Right lobe of liver (tissue), 6 donors: ENCODE measurements at places on chromosomes 1 and 21. TPM values are rescaled to one million over a fixed set of nuclear protein-coding genes. Genes with fewer than 3 reads are reported as not detected.

GRCh38 chr1:40395190-40396175 is 22.0 kb downstream of the SMAP2 start:
- H3K27me3 ChIP-seq: no peaks in the 10 kb centered on the region
- peaks cover 43% of the 10 kb centered on the region for H3K4me1 ChIP-seq
- no peak for DNase-seq
- H3K27ac ChIP-seq: peak overlapping the region; percentile 27
- H3K4me3 ChIP-seq: no peak overlapping the region
- no peaks in the 10 kb centered on the region for H3K36me3 ChIP-seq

- DNase-seq: no peak
- H3K27me3 ChIP-seq: no peaks in the 10 kb centered on the region
- H3K4me3 ChIP-seq: no peak overlapping the region
These were observed 20.5 kb downstream of the ELAPOR1 start for GRCh38 chr1:109134423-109134822.

DNA sequence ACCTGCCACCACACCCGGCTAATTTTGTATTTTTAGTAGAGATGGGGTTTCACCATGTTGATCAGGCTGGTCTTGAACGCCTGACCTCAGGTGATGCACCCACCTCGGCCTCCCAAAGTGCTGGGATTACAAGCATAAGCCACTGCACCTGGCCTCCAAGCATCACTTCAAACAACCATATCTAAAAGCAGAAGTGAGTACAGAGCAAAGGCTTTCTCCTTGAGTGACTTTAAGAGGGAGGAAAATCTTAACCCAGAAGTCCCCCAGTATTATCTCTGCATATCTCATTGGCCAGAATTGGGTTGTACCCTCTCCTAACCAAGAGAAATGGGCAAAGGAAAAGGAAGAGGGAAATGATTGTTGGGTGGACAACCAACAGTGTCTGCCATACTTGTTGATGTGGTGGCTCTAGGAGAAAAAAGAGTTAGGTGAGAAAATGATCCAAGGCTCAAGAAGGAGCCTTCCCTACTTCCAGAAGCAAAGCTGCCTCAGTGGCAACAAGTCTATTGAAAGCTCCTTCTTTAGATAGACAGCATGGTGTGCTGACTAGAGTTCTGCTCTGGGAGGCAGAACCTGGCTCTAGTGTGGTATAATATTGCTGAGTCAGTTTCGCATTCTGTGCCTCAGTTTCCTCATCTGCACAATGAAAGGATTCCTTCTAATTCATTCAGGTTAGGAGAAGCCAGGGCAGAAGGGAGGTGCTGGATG is 16.8 kb upstream of the FOXE3 start:
- H3K4me1 ChIP-seq: no peaks in the 10 kb centered on the region
- H3K27ac ChIP-seq: no peak overlapping the region
- no peak for DNase-seq
- H3K27me3 ChIP-seq: no peaks in the 10 kb centered on the region

DNA sequence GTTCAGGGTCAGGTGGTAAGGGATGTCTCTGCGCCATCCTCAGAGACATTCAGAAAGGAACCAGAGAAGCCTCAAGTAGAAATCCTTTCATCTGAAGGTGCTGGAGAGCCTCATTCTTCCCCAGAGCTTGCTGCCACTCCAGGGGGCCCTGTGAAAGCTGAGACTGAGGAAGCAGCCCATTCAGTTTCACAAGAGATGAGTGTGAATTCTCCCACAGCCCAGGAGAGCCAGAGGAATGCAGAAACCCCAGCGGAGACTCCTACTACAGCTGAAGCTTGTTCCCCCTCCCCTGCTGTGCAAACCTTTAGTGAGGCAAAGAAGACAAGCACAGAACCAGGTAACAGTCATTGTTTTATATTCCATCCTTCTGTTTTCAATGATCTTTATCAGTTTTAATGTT is 38.7 kb downstream of the ZBTB40 start:
- DNase-seq: no peak
- H3K4me3 ChIP-seq: no peak overlapping the region
- no peak overlapping the region for H3K27ac ChIP-seq
- H3K36me3 ChIP-seq: peaks cover 7% of the 10 kb centered on the region

DNA sequence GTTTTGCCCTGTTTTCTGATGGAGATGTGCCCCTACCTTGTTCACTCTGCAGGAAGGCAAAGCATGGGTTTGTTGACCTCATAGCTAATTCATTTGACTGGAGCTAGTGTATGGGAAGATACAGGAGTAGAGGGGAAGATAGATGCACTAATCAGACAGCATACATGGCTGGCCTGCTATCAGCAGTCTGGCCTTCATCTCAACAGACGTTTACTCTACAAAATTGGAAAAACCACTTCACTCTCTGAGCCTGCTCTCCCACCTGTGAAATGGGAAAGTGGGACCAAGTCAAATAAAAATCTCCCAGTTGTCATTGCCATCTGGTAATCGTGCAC is 235.2 kb upstream of the RAB4A start:
- no peaks in the 10 kb centered on the region for H3K36me3 ChIP-seq
- H3K27ac ChIP-seq: no peak overlapping the region
- DNase-seq: no peak
- H3K4me1 ChIP-seq: no peaks in the 10 kb centered on the region

- no peaks in the 10 kb centered on the region for H3K27me3 ChIP-seq
- H3K36me3 ChIP-seq: no peaks in the 10 kb centered on the region
- no peak overlapping the region for H3K4me3 ChIP-seq
- no peaks in the 10 kb centered on the region for H3K4me1 ChIP-seq
- H3K27ac ChIP-seq: no peak overlapping the region
These were observed 2.7 kb downstream of the COL24A1 start for GRCh38 chr1:86153836-86154235.

DNA sequence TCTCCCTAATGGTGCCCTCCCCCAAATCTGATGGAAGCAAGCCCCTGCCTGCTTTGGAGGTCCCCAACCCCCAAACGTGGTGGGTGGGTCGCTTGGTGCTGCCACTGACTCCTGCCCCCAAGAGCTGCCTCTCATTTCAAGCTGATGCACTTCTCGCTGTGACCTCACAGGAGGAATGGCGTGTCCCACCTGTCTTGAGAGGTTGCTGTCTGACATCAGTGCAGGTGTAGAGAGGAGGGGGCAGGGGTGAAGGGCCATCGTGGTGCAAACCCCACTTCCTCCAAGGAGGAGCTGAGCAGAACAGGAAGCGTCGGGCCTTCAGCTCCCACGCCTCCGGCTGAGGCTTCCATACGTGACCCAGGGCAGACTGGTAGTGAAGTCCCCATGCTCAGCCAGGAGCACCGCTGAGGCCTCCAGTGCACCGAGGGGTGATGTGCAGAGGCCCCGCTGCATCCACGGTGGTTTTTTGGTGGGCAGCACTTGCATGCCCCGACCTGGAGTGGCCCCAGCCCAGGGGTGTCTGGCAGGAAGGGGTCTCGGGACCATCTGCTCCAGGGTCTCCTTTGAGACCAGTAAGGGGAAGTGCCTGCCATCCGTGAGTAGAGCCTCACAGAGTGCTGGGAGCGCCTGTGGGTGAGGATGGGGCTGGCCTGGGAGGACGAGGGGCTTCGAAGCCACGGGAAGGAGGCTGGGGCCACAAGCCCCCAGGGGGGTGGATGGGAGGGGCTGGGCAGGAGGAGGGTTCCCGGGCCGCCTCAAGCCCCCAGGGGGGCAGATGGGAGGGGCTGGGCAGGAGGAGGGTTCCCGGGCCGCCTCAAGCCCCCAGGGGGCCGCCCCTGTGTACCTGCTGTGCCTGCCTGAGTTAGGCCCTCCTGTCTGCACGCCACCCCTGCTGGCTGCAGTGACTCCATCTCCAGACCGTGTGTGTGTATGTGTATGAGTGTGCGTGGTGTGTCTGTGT is 39.8 kb downstream of the WDR4 start:
- peaks cover 3% of the 10 kb centered on the region for H3K4me1 ChIP-seq
- H3K27me3 ChIP-seq: no peaks in the 10 kb centered on the region
- H3K36me3 ChIP-seq: no peaks in the 10 kb centered on the region
- peak; percentile 52 for DNase-seq
- H3K4me3 ChIP-seq: no peak overlapping the region

GRCh38 chr1:171280599-171280998 is 32.3 kb downstream of the FMO1 start:
- no peak for DNase-seq
- H3K4me3 ChIP-seq: no peak overlapping the region
- no peak overlapping the region for H3K27ac ChIP-seq
- H3K4me1 ChIP-seq: no peaks in the 10 kb centered on the region

- DNase-seq: no peak
- H3K4me1 ChIP-seq: no peaks in the 10 kb centered on the region
- H3K27me3 ChIP-seq: no peaks in the 10 kb centered on the region
- H3K27ac ChIP-seq: no peak overlapping the region
These were observed 167.1 kb upstream of the PLD5 start for GRCh38 chr1:242691610-242691945.

DNA sequence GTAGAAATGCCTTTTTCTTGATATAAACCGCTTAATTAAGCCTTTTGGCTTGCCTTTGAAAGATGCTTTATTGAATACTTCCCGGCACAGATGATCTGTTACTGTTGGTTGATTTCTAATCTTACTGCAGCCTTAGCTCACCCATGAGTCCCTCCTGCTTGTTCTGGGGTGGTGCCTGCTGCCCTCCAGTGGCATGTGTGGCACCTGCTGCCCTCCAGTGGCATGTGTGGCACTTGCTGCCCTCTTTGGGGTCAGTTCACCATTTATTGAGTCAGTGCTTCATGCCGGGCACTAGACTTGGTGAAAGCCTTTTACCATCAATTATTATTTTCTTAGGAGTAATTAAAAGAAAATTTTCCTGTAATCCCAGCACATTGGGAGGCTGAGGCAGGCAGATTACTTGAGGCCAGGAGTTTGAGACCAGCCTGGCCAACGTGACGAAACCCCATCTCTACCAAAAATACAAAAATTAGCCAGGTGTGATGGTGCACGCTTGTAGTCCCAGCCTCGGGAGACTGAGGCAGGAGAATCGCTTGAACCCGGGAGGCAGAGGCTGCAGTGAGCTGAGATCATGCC is 54.3 kb downstream of the ADARB1 start:
- no peaks in the 10 kb centered on the region for H3K27me3 ChIP-seq
- peak; percentile 78 for DNase-seq
- H3K4me3 ChIP-seq: no peak overlapping the region
- no peak overlapping the region for H3K27ac ChIP-seq

DNA sequence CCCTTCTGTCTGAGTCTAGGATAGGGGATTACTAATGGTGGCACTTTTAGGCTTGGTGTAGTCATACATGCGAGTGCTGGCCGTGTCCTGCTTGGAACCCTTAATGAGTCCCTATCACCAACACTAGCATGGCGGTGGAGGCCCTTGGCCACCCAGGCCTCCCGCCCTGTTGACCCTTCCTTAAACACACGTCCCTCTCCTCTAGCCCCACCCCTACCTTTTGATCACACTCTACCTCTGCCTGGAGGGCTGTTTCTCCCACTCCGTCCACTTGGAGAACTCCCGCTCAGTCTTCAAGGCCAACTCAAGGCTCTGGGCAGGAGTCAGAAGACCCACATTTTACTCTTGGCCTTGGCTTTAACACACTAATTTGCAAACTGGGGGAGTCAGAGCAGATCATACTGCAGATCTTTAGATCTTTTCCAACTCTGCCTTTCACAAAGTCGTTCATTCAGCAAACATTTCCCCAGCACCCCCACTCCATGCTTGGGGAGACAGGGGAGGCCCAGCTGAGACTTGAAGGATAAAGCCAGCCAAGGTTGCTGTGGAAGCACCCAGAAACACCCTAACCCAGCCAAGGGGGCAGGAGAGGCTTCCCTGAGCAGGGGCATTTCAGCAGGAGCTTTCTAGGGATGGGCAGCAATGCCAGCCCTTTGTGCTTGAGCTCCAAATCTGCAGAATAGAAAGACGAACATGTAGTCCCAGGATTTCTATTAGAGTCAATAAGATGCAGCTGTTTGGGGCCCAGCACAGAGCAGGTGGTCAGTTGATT is 1.9 kb downstream of the PODN start:
- H3K4me3 ChIP-seq: no peak overlapping the region
- H3K27ac ChIP-seq: no peak overlapping the region
- no peaks in the 10 kb centered on the region for H3K27me3 ChIP-seq
- H3K36me3 ChIP-seq: no peaks in the 10 kb centered on the region

DNA sequence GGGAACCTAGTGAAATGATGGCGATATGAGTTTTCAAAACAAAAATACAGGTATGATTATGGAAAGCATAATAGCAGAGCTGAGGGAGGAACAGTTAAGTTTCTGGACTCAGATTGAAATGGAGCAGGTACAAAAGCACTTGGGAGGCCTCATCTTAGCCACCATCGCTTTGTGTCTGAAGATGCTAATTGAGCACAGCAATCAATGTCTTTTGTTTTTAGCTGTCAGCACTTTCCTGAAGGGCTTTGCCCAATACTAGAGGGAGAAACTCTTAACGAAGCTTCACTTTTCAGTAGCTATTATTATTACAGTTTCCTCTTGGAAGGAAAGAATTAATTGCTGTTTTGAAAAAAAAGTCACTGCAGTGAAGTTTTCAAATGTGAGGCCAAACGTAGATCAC is 348.7 kb downstream of the RWDD3 start:
- no peak overlapping the region for H3K4me3 ChIP-seq
- no peaks in the 10 kb centered on the region for H3K27me3 ChIP-seq
- no peak overlapping the region for H3K27ac ChIP-seq
- no peaks in the 10 kb centered on the region for H3K4me1 ChIP-seq

- no peaks in the 10 kb centered on the region for H3K36me3 ChIP-seq
- no peaks in the 10 kb centered on the region for H3K4me1 ChIP-seq
- no peak for DNase-seq
- H3K27me3 ChIP-seq: no peaks in the 10 kb centered on the region
These were observed 70.5 kb downstream of the TTLL7 start for GRCh38 chr1:83928396-83928795.

DNA sequence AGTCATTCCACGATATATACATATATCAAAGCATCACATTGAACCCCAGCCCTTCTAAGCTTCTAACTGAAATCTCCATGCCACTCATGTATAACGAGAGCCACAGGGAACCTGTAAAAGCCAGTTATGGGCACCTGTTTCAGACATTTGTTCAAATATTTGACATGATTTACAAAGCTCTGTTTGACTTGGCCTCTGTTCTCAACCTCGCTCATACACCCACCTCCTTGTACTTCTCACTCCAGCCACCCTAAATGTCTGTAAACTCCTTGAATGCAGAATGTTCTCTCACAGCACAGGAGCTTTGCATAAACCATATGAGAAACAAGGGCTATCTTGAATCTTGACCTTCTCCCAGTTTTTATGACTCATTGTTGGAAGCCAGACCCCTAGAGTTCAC is 36.9 kb upstream of the CD2 start:
- no peaks in the 10 kb centered on the region for H3K4me1 ChIP-seq
- H3K4me3 ChIP-seq: no peak overlapping the region
- no peaks in the 10 kb centered on the region for H3K36me3 ChIP-seq
- H3K27ac ChIP-seq: no peak overlapping the region
- no peak for DNase-seq
- no peaks in the 10 kb centered on the region for H3K27me3 ChIP-seq

Gene HTR6
- not detected for total RNA-seq

Gene SLAMF1
- total RNA-seq: 0.20 TPM

Gene ZNF669
- 2.6 TPM for total RNA-seq

Gene KCNE2
- total RNA-seq: not detected

Gene LIN28A
- total RNA-seq: not detected

Gene KPRP
- total RNA-seq: not detected

Gene TRIM46
- total RNA-seq: not detected

Gene GJC2
- 0.16 TPM for total RNA-seq
